ENCODE measurements at places on chromosomes 11 and 22. TPM values are rescaled to one million over a fixed set of nuclear protein-coding genes. Genes with fewer than 3 reads are reported as not detected.

DNA sequence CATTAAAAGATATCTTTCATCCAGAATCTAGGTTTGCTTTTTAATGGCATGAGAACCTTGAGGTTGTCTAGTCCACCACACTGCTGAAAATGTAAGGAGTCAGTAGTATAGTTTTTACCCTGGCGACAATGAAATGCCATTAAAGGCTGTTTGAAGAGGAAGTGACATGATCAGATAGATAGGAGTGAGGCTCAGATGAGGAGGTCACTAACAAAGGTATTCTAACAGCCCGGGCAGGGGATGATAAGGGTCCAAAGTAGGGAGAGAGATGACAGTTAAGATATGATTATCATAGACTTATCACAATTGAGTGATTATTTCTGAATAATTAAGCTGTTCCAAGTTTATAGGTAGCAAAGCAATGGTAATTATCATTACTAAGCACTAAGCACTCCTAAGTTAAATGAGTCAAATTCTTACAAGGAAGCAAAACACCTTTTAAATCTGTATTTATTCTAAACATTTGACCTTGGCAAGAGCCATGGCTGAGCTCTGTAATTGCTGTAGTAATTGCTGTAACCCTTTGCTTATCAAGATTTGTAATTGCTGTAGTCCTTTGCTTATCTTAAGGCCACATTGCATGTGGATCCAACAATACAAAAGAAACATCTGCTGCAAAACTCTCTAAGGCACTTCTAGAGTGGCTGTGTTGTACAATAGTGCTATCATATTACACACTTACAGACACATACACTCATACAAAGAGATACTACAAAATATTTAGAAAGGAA lies 92.6 kb downstream of the ENTHD1 start:
- DNase-seq, result no peak

DNA sequence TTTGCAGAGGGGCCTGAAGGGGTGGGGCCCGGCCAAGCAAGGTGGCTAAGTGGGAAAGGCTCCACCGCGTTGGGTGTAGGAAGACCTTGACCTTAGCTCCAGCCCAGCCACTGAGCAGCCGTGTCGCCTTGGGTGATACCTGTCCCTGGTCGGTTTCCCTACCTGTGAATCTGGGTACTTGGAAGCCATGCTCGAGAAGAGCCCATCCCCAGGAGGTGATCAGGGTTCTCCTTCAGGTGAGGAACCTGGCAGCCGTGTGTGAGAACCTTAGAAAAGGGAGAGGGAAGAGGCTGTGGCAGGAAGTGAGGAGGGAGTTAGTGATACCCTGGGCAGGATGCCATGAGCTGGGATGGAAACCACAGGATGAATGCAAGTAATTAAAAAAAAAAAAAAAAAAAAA lies 21.6 kb downstream of the PPARA start:
- no peak for DNase-seq

DNA sequence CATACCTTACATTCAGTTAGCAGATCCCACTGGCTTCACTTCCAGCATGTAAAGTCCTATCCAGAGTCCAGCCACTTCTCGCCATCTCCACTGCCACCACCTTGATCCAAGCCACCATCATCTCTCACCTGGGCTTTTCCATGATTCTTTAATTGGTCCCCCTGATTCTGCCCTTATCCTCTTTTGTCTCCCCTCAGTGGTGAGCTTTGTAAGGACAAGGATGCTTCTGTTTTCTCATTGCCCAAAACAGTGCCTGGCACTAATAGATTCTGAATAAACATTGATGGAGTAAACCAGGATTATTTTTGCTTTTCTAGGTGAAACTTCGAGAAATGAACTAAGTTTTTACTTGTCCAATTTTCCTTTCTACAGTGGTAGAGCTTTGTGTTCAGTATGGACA lies 4.4 kb downstream of the POLA2 start:
- no peak for DNase-seq

DNA sequence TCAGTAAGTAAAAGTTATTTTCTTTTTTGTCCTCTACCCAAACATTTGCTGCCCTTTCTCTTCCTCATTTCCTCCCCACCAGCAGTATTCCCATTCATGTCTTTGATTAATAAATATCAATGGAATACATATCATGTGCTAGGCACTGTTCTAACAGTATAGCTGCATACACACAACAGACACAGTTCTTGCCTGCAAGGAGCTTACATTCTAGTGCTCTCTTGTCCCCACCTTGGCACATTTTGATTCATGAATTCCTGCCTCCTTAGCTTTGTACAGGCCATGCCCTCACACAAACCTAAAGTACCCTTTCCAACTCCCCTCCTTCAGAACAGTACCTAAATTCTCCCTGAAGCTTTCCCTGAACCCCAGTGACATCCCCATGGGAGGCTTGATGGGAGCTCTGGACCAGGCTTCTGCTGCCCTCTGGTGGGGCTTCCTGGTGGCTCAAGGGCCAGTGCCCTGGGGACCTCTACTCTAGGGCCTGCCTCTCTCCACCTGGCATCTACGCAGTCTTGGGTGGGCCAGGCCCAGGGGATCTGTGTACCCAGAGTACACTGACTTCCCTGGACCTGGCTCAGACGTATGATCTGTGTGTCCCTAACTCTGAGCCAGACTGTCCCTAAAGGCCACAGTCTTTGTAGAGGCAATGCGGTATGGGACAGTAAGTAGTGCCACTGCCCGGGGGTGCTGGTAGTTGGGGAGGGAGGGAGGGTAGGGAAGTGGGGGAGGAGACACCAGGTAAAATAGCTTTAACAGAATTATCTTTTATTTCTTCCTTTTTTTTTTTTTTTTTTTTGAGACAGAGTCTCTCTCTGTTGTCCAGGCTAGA lies 14.1 kb downstream of the RPS13 start:
- DNase-seq, result peak; percentile 34

DNA sequence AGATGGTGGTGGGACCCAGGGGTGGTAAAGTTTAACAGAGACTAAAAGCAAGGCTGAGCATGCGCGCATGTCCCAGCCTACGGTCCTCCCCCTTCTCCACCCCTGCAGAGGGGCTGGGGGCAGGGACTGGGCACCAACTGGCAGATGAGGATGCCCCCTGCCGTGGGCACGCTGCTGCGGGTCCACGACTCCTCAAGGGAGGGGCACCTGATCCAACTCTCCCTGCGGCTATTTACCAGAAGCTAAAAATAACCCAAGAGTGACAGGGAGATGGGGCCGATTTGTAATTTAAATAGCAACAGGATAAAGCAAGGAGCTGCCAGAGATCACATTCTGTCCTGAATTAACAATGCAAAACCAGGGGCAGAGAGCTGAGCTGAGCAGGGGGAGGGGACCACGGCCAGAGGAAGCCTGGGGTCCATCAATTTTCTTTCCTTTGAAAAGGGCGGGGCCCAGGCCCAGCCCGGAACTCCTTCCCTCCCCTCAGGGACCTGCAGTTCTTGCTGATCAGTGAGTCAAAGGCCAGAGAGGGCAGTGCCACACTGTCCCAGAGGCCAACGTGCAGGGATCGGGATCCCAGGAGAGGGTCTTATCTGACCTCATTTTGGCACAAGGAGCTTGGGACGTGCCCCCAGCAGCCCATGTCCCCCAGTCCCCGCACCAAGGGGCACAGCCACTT lies 8.1 kb upstream of the DGKZ start:
- DNase-seq, result no peak

GRCh38 chr11:122601141-122602125 lies 54.1 kb upstream of the UBASH3B start:
- DNase-seq, result no peak

- DNase-seq, result no peak
These were observed 122.3 kb downstream of the RCN1 start for GRCh38 chr11:32213223-32213622.

- peak; percentile 49 for DNase-seq
These were observed 63.7 kb downstream of the PPFIBP2 start for GRCh38 chr11:7577291-7578190.

DNA sequence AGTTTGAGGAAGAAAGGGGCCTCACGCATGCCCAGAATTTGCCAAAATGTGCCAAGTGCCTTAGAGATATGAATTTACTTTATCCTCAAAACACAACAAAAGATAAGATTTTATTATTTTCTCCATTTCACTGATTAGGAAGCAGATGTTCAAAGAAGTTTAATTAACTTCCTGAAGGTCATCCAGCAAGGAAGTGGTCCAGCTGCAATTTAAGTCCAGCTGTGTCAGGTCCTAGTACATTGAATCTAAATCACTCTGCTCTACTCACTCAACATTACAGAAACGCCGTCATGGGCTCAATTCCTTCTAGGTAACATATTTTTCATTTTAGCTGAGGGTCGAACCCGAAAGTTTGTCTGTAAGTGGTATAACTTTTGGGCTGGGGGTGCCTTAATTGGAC lies 115.4 kb downstream of the CCDC34 start:
- DNase-seq, result no peak

GRCh38 chr11:37817727-37818270 lies 1219.8 kb upstream of the RAG2 start:
- no peak for DNase-seq

- DNase-seq, result no peak
These were observed 19.0 kb downstream of the SMCO4 start for GRCh38 chr11:93524173-93524536.

DNA sequence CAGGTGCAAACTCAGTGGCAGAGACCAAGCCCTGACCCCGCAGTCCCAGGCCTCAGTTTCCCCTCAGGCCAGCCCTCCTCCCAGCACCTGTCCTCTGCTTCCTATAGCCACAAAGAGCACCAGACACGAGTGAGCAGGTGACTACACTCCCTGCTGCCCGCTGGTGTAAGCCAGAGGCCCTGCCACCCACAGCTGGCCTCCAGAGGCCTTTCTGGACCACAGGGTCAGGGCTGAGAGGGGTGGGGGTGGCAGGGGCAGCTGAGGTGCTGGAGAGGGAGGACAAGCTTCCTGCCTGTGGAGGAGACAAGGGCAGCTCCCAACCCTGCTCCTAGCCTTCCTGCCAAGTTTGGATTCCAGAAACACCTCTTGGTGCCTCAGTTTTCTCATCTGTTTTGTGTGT lies 31.3 kb upstream of the WNT7B start:
- no peak for DNase-seq

DNA sequence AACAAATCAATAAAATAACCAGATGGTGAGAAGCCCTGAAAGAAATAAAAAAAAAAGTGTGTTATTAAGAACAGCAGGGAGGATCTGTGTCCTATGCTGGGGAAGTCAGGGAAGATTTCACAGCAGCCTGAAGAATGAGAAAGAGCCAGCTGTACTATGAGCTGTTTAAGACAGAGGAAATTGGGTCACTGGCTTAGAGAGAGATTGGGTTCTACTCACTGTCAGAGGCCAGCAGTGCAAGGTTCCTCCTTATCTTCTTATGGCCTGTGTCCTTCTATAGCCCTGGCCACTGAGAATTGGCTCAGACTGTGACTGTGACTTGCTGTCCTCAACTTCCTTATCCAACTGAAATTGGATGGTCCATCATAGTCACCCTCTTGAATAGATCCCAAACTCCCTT lies 54.8 kb upstream of the FDX1 start:
- DNase-seq, result no peak

- DNase-seq, result peak; percentile 84
These were observed at the start of the genes BSCL2 and GNG3 for GRCh38 chr11:62707277-62707861. TSS of gene BSCL2 (minus strand) at chr11:62707424. CDS start at chr11:62707195, 229 bp downstream. TSS of gene GNG3 (plus strand) at chr11:62707676. CDS start at chr11:62708296, 620 bp downstream.

DNA sequence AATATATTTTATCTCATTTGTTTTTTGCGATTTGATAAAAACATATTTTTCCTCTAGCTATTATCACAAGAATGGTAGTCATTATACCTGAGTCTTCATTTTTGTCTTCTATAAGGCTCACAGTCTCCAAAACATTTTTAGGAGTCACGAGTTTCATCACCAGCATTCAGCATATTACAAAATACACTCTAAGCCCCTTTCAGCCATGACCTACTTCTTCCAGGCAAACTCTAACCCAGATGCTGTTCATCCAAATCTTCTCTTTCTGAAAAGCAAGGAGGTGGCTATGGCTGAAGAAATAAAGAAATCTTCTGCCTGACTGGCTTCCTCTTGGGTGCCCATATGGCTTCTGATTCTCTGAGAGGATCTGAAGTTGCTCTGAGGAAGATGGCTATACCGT lies 35.7 kb upstream of the USP47 start:
- DNase-seq, result no peak

DNA sequence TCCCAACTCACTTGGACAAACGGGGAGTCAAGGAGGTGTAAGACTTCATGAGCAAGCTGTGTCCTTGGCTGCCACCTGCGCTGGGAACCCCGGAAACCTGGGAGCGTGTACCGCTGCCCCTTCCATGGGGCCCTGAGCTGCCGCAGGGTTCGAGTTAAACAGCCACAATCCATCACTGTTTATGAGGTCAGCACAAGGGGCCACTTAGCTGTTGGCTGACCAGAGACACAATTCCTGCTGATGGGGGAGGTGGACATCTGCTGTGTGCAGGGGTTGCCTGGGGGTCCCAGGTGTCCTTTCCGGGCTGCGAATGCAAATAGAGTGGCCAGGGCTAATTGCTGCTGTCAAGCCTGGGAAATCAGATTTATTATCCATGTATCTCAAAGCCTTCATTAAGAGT lies 549.3 kb downstream of the BRD1 start:
- DNase-seq, result peak; percentile 58

DNA sequence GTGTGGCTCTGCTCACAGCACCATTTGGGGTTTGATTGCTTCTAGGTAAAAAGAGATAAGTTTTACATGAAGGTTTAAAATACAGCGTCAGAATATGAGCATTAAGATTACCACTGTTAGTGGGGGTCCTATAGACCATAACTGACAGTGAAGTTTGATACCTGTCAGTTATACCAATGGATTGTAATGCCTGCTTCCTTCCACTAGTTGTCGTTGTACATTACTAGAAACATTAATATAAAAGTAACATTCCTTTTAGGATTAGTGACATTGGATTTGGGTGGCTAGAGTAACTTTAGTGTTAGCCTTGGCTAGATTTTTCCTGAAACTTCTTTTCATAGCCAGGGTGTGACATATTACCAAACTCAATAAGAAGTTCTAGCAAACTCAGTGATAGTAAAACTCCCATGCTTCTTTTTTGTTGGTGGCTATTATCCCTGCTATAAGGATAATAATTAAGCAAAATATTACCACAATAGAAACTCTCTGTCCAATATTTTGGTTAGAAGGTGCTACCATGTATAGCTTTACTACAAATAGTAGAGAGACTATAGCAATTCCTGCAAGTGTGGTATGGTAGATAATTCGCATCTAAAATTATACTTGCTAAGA lies 57.1 kb downstream of the FAM181B start:
- DNase-seq, result no peak

DNA sequence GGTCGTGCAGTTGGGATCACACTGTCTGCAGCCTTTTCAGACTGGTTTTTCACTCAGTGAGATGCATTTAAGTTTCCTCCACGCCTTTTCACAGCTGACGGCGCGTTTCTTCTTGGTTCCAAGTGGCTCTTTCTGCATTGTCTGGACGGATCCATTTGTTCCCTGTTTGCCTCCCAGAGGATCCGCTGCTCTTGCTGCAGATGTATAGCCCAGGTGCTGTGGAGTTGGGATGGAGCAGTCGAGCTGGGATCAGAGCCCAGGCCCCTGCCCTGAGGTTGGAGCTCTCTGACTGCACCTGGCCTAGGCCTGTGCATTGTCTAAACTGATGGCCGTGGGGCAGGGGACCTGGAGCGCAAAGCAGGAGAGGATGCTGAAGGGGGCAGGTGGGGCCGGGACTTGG lies 51.6 kb downstream of the PARVB start:
- no peak for DNase-seq

- no peak for DNase-seq
These were observed 18.7 kb downstream of the MRGPRX4 start for GRCh38 chr11:18191376-18191775.

The SLC17A6 gene
- polyA plus RNA-seq, result 0.06 TPM

The NXPE2 gene
- polyA plus RNA-seq, result 0.27 TPM

The CABP4 gene
- 0.64 TPM for polyA plus RNA-seq

The PANX3 gene
- polyA plus RNA-seq, result not detected

The KRTAP5-7 gene
- 0.18 TPM for polyA plus RNA-seq

The OR51I1 gene
- polyA plus RNA-seq, result not detected

The CD3D gene
- 0.20 TPM for polyA plus RNA-seq

The TMPRSS5 gene
- polyA plus RNA-seq, result 2.2 TPM

The ANO5 gene
- polyA plus RNA-seq, result 3.5 TPM

The MUC6 gene
- polyA plus RNA-seq, result 26.2 TPM

The OSM gene
- polyA plus RNA-seq, result 0.04 TPM

The OSBP gene
- polyA plus RNA-seq, result 51.6 TPM
